ENCODE measurements at places on chromosomes 6 and 20.

DNA sequence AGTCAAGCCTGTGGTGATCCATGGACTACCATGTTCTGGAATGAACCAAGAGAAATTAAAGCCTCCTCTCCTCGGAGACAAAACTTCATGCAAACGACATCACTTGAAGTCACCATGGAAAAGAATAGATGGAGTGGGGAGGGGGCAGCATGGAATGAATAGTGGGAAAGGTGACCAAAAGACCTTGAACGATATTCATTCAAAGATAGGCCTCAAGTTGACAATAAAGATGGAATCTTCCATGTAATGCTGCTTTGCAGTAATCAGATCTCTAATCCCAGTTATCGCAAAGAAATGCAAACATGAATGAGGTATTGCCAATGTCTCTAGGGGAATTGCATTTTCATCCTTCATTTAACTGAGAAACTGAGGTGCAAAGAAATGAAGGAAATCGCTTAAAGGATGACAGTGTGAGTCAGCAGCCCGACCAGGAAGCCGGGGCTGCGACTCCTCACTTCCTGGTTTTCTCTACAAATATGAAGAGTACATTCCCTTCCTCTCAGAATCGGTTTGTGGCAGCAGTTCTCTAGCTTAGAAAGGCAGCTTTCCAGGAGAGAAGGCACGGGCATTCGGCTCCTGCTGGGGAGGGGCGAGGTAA is 65.6 kb upstream of the RREB1 start:
- no peak for DNase-seq

- DNase-seq, result no peak
These were observed 638 bp downstream of the BLCAP start for GRCh38 chr20:37526839-37527637.

DNA sequence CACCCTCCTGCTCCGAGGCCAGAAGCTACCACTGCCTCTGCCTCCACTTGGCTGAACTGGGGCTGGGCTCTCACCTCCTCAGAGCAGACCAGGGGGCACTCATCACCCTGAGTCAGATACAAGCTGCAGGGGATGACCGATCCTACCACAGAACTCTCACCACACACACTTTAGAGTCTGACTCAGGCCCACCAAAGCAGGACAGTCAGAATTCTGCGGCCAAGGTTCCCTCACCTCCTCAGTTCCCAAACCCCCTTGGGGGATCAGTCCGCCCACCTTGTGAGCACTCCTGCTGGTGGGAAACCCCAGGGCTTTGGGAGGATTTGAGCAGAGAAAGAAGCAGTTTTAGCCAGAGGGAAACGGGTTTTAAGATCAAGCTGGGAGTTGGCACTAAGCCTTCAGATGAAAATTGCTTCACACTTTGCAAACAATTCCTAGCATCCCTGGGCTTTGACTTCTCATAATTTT is 587.8 kb upstream of the JAG1 start:
- no peak for DNase-seq

DNA sequence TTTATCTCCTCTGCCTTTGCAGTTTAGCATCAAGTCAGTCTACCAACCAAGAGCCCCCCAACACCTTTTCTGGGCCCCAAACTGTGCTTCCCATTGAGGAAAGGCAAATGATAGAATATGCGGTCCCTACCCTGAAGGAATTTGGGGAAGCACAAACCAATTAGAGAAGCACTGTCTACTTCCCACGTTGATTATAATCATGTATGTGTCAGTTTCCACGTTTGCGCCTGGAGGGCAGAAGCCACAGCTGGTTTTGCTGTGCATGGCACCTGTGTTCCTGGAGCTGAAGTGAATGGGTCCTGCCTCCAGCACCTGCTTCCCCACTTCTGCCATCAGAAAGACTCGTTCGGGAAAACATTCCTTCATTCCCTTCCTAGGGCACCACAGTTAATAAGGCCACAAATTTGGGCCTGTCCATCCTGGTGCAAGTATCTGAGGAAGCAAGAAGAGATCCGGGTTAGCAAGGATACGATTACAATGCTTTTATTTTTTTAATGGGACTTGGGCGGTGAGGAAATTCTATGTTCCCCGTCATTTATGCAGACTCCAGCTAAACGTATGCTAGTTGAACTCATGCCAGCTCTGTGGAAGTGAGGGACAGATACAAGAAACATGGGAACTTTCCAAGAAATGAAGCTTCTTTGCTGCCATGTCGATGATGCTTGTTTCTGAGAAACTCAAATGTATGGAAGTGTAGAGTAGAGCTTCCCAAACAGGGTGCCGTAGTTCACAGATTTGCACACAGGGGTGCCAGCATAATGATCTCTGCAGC is 333.5 kb downstream of the NRN1 start:
- no peak for DNase-seq

DNA sequence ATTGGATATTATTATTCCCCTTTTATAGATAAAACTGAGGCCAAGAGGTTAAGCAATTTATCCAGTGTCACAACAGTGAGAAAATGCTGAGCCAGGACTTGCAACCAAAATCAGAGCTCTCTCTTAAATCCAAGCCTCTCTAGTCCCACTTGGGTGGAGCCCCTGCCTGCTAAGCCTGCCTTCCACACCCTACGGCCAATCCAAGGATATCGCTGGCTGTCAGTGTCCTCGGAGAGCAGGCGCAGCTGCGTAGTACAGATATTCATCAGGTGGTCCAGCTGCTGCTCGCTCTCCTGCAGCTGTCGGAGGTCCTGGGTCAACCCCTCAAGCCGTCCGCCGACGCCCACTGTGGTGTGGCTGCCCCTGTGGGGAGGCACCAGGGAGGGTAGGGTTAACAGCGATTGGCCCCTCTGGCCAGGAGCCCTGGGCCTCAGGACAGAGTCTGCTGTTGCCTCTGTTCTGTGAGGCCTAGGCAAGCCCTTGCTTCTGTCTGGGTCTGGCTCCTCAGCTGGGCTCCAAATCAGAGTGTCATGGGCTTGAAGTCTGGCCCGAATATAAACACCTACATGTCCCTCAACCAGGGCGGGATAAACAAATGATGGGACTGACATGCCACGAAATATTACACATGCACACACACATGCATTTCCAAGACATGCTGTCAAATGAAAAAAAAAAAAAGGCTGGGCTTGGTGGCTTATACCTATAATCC is 3.9 kb upstream of the NECAB3 start:
- DNase-seq, result no peak

GRCh38 chr6:150331344-150331743 is 37.5 kb upstream of the IYD start:
- no peak for DNase-seq

All from activated CD8-positive, alpha-beta memory T cell treated with anti-CD3 and anti-CD28 coated beads, Interleukin-2, amount 50 U/mL, for 4 hours (primary cell).